ENCODE measurements at places on chromosomes 1 and 21.

DNA sequence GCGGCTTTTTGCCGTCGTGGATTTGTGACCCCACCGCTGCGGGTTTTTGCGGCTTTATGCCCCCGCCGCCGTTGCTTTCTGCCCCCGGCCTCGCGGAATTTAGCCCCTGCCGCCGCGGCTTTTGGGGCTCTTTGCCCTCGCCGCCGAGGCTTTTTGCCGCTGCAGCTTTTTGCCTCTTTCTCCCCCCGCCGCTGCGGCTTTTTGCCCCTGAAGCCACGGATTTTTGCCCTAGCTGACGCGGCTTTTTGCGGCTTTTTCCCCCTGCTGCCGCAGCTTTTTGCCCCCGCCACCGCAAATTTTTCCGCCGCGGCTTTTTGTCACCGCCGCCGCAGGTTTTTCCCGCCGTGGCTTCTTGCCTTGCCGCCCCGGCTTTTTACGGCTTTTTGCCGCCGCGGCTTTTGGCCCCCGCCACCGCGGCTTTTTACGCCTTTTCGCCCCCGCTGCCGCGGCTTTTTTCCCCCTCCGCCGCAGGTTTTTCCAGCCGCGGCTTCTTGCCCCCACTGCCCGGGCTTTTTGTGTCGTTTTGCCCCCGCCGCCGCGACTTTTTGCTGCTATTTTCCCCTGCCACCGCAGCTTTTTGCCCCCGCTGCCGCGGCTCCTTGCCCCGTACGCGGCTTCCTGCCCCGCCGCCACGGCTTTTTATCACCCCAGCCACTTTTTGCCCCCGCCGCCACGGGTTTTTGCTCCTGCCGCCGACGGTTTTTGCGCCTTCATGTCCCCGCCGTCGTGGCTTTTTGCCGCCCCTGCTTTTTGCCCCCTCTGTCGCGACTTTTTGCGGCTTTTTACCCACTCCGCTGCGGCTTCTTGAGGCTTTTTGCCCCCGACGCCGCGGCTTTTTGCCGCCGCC is 3933.6 kb downstream of the SRGAP2C start:
- DNase-seq, result no peak

DNA sequence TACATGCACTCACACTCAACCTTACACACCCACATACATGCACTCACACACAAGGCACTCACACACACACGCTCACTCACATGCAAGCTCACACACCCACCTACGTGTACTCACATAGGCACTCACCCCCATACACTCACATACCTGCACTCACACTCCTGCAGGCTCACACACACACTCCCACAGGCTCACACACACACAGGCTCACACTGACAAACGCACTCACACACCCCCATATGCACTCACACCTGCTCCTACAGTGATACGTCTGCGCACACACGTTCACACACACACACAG is 19.1 kb upstream of the TMEM52 start:
- DNase-seq, result no peak

DNA sequence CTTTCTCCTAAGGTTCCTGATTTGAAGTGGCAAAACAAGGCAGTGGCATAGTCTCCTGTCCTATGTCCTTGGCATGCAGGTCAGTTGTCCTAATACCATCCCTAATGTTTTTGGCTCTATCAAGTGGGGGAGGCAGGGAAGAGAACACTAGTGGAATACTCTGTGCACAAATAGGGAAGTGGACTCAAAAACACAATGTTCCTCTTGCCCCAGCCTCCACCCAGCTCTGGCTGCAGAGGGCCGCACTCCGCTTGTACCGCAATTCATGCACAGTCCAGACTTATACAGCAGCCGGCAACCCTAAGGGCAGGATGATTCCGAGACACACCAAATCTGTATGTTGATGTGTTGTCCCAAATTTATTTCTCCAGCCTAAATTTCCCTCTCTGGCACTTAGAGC is 14.5 kb downstream of the PLEKHO1 start:
- DNase-seq, result no peak

DNA sequence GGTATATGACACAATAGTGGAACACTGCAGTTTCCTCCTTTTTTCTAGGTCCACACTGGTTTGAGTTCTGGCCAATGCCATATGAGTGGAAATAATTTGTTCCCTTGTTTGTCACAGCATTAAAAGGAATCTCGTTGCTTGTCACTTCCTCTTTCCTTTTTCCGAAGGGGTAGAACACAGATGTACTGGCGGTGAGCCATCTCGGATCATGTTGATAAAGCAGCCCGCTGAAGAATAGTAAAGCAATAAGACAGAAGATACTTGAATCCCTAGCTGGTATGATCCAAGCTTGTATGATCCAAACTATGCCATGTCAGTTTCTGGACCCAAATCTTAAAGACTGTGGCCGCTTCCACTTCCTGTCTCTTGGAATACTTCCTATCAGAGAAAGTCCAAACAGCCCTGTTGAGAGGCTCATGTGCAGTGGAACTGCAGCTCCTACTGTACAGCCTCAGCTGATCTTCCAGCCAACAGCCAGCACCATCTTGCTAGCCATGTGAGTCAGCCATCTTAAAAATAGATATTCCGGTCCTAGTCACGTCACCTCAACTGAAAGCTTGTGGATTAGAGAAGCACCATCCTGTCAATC is 40.3 kb downstream of the CFHR5 start:
- no peak for DNase-seq

DNA sequence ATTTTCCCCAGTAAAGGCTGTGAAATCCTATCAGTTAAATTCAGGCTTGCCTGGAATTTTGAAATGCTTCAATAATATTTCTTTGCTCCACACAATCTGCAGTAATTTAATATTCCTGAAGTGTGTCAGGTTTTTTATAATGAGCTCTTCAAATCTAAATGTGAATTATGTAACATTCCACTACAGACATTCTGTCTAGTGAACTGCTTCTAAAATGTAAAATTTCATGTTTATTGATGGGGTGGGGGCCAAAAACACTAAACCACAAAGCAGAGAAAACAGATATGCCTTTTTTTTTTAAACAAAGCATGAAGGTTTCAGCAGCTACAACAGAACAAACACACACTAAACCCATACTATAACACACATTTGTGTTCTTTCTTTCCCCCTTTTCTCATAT is 129.7 kb downstream of the DAB1 start:
- no peak for DNase-seq

- DNase-seq, result peak; percentile 9
Measured at GRCh38 chr1:241677201-241677600, 25.1 kb downstream of the WDR64 start.

All from stimulated activated CD4-positive, alpha-beta T cell treated with anti-CD3 and anti-CD28 coated beads, TNF-alpha, amount 100 ng/mL, for 1 hour (primary cell).